NCI-H1436 treated with DMSO at 0.1 percent for 48 hours (cell line): ENCODE measurements at places on chromosomes 11 and 22.

DNA sequence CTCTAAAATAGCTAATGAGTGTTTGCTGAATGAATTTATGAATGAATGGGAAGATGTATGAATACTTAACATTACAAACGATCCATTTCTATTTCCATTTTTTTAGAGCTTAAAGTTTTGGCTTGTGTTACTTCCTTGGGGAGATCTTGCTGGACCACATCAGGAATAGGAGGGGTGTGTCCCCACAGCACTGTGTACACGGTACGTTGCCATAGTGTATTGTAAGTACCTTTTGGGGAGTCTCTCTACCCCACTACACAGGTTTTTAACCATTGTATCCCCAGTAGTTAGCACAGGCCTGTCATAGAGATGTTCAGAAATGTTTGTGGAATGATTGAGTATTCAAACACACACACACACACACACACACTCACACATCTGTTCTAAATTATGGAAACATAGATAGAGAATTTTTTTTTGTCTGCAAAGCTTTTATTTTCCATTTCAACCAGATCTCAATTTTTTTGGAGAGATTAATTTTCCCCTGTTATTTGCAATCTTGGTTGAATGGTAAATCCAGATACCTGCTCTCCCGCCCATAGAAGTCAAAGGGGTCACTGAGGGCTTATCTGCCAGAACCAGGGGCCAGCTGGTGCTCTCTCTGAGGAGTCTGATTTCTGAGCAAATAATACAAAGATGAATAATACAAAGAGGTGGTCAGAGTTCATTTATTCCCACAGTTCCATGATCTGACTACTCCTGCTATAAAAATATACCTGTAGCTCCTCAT is 471.0 kb downstream of the INSC start:
- no peak for DNase-seq

DNA sequence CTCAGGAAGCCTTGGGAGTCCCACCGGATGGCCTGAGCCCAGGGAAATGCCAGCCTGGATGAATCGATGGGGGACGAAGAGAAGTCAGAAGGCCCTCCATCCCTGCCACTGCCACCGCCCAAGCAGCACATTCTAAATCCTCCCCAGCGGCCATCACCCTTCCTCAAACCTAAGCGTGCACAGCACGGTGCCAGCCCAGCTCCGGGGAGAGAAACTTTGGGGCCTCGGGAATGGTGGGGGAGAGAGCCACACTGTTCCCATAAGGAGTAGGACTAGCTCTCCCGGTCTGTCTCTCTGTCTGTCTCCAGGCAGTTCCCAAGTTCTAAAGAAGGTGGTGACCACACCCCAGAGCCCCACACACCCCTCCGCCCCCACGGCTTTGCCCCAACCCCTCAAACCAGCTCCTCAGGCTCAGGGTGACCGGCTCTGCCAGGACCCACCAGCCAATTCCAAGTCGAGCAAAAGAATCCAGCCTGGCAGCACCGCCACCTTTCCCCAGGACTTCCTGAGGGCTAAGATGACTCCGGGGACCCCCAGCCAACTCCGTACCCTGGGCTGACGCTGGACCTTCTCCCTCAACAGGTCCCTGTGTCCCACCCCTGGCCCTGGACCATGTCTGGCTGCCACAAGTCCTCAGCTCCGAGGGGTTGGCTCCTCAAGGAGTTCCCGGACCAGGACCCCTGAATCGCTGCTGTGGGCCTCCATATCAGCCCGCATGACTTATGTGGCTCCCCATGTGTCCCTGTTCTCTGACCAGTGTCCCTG is 2.7 kb downstream of the AHNAK start:
- DNase-seq: no peak

DNA sequence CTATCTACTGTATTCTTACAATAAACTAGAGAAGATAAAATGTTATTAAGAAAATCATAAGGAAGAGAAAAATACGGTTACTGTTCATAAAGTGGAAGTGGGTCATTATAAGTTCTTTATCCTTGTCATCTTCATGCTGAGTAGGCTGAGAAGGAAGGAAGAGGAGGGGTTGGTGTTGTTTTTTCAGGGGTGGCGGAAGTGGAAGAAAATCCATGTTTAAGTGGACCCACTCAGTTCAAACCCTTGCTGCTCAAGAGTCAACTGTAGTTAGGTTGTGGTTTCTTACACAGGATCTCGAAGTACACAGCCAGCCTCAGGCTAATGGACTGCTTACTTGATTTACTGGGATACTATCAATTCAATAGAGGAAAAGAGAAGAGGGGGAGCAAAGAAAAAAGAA is 63.1 kb downstream of the PIWIL4 start:
- no peak for DNase-seq

DNA sequence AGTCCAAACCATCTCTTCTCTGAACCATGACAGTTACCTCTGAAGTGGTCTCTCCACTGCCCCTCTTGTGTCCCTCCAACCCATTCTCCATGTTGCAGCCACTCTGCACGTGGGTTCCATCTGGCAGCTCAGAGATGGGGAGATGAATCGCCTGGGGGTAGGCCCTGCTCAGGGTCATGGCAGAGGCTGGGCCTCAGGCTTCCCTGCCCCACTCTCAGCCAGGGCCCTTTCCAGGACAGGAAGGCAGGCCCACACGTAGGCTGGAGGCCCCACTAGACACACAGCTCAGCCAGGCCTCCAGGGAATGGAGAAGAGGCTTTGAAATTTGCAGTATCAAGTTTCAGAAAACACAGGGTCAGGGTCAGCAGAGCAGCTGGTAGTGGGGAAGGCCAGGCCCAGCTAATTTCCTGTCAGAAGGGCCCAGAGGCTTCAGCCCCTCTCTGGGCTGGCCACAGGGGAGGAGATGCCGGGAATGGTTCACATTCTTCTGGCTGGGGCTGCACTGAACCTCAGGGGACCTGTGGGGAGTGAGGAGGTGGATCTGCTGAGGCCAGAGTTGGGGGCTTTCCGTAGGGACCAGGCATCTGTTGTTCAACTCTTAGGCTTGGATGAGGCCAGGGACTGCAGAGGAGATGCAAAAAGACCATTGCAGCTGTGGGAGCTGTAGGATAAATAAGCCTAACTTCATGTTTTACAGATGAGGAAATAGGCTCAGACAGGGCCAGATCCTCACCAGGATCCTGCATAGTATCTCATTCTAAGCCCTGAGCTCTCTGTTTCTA is 101.6 kb downstream of the SWAP70 start:
- no peak for DNase-seq

- no peak for DNase-seq
These were observed 47.2 kb upstream of the SYT7 start for GRCh38 chr11:61627850-61628661.

- DNase-seq: no peak
These were observed 28.7 kb upstream of the LMO1 start for GRCh38 chr11:8292351-8292750.

- no peak for DNase-seq
These were observed at the start of gene SCN3B for GRCh38 chr11:123654566-123655081. Gene SCN3B (minus strand): TSS chr11:123654624. CDS start chr11:123653801, 823 bp downstream.

- no peak for DNase-seq
These were observed 13.5 kb downstream of the KCNQ1 start for GRCh38 chr11:2458321-2458720.

- DNase-seq: no peak
These were observed 5.2 kb downstream of the CRYBB1 start for GRCh38 chr22:26612652-26613051.

DNA sequence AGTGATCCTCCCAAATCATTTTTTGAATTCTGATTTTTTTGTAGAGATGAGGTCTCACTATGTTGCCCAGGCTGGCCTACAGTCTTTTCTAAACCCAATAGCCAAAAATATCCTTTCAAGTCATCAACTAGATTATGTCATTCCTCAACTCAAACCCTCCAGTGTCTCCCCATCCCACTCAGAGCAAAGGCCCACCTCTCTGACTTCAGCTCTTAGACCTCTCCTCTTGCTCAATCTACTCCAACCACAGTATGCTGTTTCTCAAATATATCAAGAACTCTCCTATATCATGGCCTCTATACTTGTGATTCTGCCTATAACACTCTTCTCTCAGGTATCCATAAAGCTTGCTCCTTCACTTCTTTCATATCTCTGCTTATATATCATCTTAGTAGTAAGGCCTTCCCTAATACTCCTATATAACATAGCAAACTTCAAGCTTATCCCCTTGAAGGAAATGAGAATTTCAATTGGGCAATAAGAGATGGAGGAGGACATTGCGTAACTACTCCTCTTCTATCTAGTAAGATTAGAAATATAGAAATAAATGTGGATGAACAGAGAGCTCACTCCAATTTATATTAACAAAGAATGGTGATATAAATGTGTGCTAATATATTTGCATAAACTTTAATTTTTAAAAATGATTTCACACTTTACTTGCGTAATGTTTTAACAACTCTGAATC is 24.5 kb downstream of the DLG2 start:
- no peak for DNase-seq

DNA sequence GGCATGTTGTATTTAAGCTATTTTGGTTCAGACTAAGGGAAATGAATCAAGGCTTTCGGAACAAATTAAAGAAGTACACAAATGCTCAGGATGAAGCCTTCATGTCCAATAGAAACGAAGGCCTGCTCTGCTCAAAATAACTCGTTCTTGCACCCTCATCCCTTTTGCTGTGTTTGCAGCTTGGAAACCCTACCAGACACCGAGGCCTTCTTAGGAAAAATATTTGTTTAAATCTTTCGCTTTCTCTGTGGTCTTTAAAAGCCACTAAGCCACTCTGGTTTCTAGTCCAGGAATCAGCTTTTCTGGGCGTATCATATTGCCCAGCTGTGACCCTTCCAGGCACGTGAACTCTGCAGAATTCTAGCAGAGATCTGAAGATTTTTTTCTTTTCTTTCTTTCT is 60.9 kb upstream of the HSPA8 start:
- no peak for DNase-seq

DNA sequence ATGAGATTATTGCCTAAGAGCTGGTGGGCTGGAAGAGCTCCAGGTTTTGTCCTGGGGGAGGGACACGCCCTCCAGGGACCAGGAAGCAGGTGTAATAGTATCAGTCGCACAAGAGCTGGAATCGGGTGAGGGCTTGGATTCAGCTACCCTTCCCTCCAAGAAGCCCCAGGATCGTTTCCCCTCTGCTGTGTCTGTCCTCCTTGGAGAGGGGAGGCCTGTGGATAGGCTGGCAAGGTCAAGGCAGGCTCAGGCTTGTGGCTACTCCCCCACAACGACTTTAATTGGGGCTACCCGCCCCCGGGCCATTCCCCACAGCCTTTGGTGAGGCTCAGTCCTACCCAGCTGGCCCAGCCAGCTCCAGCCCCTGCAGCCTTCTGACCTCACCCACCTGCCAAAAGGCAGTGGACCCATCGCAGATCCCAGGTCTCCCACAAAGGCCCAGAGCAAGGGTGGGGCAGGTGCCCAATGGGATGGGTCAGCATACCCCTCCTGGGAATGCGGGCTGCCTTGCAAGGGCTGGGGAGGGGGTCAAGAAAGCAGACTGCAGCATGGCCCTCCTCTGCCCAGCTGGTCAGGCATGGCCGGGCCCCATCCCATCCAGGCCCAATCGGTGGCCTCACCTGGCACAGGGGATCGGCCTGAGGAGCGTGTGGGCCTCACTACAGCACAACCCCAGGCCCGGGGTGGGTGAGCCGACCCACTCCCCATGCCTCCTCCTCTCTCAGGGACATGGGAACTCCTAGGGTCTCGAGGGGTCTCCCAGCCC is 1.0 kb downstream of the CTSD start:
- no peak for DNase-seq

DNA sequence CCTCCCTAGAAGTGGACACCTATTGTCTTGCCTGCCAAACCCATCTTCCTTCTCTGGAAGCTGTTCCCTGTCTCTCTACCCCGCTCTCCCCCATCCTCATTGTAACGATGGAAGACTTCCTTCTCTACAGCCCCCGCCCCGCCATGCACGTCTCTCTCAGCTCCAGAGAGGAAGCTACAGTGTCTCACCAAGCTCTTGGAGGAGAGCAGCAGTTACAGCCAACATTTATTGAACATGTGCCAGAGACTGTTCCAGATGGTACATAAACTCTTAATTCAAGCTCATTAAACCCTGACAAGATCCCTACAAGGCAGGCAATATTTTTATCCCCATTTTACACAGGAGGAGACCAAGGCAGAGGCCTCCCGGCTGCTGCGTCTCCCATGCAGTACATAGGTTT is 15.1 kb downstream of the MCHR1 start:
- DNase-seq: no peak

GRCh38 chr22:20622650-20623339 is 115.4 kb downstream of the MED15 start:
- no peak for DNase-seq

GRCh38 chr22:49328118-49328475 is 499.6 kb downstream of the BRD1 start:
- no peak for DNase-seq

DNA sequence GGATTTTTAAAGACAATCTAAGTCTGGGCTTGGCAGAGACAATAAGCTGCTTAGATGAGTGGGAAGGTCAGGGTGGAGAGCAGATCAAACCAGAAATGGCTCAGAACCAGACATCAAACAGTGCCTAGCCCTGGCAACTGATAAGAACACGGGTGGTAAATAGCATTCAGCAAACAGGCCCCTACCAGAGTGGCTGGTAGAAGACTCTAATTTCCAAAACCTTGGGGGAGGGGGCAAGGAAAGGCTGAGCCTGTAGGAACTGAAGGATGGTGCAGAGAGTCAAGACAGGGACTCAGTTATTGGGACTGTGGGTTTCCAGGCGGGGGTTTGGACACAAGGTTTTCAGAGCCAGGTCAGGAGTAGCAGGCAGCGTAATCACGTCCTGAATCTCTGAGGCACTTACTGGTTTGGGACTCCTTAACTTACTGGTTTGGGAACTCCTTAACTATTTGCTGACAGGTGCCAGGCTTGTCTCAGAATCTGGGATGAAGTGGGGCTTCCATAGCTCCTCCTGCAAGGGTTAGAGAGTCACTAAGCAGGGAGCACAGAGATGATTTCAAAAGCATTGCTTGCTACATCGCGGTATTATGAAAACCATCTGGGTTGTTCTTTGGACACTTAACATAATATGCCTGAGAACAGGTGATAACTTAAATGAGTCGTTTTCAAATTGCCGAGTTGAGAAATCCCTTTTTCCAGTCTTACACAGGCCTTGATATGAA is 5.7 kb upstream of the ABTB2 start:
- DNase-seq: no peak

DNA sequence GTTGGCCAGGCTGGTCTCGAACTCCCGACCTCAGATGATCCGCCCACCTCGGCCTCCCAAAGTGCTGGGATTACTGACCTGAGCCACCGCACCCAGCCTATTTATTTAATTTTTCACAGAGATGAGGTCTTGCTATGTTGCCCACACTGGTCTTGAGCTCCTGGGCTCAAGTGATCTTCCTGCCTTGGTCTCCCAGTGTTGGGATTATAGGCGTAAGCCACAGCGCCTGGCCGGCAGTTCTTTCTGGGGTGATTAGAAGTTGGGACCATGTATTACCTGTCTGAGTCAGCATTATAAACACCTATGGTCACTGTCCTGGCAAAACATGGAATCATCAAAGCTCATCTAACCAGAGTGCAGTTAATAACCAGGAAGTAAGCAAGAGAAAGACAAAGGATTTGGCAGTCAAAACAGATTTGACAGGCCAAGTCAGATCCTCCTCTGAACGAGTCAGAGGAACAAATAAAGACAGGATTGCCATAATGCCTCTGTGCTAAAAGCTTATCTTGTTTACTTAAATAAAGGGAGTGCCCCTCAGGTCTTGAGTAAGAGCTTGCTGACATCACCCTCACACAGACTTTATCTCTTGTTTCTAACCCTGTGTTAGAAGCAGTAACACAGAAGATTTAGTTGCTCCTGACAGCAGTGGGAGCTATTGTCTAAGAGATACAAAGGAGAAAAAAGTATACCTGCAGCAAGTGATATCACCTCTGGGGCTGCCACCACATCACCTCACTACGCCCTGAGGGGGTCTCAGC is 3.7 kb downstream of the SERPIND1 start:
- DNase-seq: no peak

- no peak for DNase-seq
These were observed 942.8 kb upstream of the TENM4 start for GRCh38 chr11:80383655-80384054.
